ELR (cell line): ENCODE measurements at places on chromosomes 13 and 19.

DNA sequence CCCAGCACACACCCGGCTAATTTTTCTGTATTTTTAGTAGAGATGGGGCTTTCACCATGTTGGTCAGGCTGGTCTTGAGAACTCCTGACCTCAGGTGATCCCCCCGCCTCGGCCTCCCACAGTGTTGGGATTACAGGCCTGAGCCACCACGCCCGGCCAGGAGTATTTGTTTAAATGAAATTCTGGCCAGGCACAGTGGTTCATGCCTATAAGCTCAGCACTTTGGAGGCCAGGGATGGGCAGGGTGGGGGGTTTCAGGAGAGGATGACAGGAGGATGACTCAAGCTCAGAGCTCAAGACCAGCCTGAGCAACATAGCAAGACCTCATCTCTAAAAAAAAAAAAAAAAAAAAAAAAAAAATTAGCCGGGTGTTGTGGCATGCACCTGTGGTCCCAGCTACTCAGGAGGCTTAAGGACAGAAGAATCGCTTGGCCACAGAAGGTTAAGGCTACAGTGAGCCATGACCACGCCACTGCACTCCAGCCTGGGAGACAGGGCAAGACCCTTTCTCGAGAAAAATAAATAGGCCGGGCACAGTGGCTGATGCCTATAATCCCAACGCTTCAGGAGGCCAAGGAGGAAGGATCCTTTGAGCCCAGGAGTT lies 8.2 kb upstream of the DHDH start:
- DNase-seq: peak; percentile 94

DNA sequence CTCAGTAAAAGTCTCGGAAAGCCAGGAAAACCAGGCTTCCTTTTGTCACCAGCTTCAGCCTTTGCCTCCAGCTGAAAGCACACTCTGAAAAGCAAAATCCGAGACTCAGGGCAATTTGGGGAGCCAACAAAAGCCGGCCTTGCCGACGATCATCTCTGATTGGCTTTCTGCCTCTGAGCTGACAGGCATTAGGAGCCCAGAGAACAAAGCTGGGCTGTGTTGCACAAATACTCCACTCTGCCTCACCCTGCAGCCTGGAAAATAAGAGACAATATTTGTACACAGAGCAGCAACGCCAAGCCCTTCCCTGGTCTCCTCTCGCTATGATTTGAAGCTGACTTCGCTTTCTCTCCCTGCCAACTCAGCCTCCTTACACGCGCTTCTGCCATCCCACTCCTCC lies 46.9 kb downstream of the CACNA1A start:
- no peak for DNase-seq

DNA sequence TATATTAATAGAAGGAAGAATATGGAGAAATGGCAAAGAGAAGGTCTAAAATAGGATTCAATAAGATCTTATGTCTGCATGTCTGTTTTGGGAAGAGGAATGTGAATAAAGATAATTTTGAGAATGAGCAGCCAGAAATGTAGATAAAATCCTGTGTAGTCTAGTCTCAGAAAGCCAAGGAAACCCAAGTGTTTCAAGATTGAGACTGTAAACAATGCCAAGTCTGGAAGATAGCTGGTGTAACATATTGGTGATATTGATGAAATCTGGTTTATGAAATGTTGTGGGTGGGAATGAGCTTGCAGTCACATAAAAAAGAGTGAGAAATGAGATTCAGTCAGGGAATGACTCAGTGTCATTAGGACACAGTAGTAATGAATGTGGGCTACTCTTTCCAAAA lies 1180.3 kb upstream of the PCDH20 start:
- no peak for DNase-seq

- no peak for DNase-seq
Measured at GRCh38 chr13:87356314-87356713, 314.9 kb upstream of the SLITRK5 start.

- no peak for DNase-seq
Measured at GRCh38 chr19:45462174-45462573, 5.6 kb upstream of the FOSB start.

DNA sequence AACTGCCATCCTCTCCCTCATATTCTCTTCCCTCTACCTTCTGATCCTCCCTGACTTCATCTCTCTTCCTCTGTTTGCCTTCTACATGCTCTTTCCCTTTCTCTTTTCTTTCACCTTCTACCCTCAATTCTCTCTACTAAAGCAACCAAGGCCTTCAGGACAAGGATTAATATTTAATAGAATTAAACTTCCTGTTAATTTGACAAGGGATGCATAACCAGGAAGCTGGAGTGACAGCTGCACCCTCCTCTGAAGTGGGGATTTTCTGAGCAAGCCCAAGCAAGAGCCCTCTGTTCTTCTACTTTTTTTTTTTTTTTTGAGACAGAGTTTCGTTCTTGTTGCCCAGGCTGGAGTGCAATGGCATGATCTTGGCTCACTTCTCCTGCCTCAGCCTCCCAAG lies 63.4 kb upstream of the MED4 start:
- no peak for DNase-seq

DNA sequence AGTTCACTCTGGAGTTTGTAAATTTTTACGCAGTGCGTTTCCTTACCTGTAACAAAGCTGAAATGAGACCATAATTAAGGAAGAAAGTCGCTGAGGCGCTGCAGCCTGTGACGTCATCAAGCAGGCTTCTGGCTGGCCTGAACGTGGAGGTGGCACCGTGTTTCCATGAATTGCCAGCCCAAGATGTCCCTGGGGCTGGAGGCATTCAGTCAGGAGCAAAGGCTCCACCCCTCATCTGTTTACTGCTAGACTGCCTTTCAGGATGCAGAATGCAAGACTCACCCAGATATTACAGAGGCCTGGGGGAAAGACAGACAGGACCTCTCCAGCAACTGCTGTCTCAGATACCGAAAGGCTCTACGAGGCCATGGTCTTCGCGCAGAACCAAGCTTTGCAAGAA lies 424.6 kb downstream of the TSHZ3 start:
- DNase-seq: no peak

DNA sequence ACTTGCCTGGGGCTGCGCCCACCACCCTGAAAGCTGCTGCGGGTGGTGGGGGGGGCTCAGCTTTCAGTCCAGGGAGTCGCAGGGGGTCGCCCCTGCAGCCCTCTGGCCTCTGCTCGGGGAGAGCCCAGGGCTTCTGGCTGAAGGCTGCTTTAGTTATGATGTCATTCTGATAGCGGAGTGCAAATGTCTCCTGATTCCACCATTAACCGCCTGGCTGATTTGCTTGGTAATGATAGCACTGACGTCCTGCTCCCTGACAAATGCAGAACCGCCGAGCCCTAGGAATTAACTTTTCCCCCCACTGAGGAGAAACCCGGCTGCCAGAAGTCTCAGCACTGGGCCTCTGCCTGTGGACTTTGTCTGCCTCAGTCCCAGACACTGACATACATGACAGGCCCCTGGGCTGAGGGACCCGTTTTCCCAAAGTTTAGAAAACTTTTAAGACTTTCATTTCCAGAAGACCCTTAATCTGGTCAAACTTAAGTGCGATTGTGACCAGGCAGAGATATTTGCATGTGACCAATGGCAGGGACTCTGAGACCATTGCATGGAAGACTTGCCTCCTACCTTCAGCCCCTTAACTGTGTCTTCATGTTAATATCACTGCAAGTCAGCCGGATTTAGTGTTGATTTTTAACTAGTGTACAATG lies 142.5 kb upstream of the ZNF536 start:
- no peak for DNase-seq

DNA sequence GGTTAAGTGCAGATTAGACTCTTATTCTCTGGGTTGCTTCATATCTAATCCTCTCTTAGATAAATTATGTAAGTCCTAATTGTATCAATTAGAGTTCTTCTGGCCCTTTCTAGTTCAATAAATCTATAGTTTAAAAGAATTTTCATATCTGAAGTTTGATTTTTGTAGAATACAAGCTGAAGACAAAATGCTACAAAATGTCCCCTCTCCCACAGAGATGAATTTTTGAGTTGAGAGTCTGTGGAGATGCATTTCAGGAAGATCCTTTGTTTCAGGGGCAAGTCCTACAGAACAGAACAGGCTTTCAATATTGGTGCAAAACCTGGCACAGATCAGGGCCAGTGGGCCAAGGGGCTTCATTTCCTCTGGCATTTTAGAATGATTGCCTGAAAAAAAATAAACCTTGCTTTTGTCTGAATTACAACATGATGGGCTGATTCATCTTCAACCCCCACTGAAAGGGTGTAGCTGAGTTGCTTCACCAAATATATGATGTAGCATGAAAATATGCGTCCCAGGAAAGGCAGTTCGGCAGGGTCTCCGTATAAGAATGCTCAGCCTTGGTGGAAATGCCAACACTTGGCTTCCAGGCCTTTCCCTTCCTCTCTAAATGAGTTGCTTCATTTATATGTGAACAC lies 6.4 kb upstream of the IPO5 start:
- DNase-seq: peak; percentile 95

- no peak for DNase-seq
Measured at GRCh38 chr13:93982179-93982918, 497.1 kb downstream of the DCT start.

DNA sequence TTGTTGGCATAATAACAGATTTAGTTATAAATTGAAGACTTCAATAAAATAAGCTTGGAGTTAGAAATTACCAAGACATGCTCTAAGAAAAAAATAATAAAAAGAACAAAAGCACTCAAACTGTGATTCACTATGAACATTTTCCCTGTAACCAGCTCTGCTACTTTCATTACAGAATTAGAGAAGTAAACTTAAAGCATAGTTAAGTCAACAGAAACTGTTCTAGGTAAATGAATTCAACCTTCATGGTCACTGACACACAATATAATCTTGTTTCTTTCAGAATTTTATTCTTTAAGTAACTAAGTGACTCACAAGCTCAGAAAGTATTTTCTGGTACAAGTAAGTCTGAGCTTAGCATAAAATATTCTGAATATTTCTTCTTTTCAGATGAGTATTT lies 136.3 kb downstream of the KLF5 start:
- DNase-seq: no peak

DNA sequence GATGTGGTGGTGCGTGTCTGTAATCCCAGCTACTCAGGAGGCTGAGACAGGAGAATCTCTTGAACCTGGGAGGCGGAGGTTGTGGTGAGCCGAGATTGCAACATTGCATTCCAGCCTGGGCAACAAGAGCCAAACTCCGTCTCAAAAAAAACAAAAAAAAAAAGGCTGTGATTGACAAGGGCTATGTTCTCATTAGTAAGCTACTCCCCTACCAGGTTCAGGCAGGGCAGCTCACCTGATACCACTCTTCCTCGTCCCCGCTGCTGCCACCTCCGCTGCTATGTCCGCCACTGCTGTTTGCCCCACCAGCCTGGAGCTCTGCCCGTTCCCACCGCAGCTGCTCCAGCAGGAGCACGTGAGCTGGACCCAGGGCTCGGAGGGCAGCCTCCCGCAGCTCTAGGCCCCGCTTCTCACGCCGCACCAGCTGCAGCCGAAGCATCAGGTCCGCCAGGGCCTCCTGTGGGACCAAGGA lies 9.4 kb downstream of the USHBP1 start:
- no peak for DNase-seq

DNA sequence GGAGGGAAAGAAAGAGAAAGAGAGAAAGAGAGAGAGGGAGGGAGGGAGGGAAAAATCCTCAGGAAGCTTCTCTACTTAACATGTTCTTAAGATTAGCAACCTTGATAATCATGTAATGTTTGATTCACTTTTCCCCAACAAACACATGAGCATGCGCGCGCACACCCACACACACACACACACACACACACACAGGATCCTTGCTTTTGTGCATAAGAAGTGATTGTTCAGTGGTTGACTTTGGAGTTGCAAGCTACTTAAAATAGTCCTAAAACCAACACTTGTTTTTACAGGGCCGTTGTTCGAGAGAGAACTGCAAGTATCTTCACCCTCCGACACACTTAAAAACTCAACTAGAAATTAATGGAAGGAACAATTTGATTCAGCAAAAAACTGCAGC lies 100.0 kb upstream of the RAP2A start:
- DNase-seq: no peak

- DNase-seq: no peak
Measured at GRCh38 chr13:61777899-61778298, 362.2 kb upstream of the PCDH20 start.

- DNase-seq: no peak
Measured at GRCh38 chr13:102462570-102462969, 60.7 kb upstream of the FGF14 start.

DNA sequence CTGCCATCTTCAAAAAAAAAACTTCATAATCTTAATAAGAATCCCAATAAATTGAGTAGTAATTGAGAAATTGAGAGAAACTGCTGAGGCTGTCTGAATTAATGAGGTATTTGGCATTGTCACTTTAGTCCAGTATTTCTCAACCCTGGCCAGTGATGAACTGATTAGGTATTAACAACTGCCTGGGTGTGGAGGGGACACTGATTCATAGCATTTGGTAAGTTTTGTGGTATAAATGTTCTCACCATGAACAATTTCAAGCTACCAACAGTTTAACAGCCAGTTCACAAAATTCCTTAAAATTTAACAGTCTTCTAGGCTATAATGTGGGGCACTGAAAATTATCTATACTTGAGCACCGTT lies 18.3 kb downstream of the GPC6 start:
- peak; percentile 40 for DNase-seq

DNA sequence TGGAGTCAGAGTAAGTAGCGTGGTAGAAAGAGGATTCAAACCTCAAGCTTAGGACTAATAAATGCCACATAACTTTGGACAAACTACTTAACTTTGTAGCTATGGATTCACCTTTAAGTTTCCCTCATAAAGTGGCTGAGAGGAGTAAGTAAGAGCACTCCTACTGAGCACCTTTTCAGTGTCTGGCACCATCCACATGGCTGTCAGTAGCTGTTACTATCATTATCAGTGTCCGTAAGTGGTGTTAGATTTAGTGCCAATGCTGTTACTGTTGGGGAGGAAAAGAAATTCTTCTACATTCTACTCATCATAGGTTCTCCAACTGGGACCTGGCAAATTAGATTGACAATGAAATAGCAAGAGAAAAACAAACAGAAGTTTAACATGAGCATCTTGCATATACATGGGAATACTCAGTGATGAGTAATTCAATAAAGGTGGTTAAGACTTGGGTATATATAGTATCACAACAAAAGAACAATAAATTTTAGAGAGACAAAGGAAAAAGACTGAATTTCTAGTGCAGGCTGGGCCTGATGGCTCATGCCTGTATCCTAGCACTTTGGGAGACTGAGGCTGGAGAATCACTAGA lies 165.6 kb upstream of the NBEA start:
- DNase-seq: no peak

DNA sequence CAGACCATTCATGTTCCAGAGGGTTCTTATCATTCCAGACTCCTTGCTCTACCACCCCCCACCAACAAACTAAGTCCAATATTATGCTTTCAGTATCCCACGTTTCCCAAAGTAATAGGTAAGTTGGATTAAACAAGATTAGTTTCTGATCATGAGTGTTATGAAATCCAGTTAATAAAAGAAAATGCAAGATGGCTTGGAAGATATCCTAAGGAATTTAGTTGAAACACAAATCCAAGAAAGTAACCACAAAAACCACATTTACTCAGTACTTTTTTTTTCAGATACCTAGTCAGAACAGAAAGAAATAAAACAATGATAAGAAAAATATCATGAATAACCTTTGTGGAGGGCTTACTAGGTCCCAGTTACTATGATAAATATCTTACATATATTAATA lies 119.4 kb upstream of the MIR17HG start:
- no peak for DNase-seq
